ENCODE measurements at places on chromosomes 2 and 18.

- no peak for DNase-seq
Measured at GRCh38 chr18:79986726-79987125, 1.6 kb downstream of the TXNL4A start.

- no peak for DNase-seq
Measured at GRCh38 chr2:219789476-219789875, 162.0 kb downstream of the SLC4A3 start.

DNA sequence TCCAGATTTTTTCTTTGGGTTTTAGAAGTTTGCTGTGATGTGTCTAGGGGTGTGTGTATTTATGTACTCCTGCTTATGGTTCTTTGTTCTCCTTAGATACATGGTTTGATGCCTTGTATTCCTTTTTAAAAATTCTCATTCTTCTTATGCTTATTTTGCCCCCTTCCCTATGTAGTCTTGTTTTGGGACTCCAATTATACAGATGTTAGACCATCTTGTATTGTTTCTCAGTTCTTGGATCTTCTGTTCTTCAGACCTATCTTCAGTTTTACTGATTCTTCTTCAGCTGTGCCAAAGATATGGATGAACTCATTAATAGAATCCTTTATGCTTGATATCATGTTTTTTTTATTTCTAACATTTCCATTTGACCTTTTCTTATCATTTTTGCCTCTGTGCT is 14.2 kb upstream of the MSL3B start:
- DNase-seq, result no peak

GRCh38 chr18:78939105-78939504 is 40.5 kb upstream of the SALL3 start:
- no peak for DNase-seq

DNA sequence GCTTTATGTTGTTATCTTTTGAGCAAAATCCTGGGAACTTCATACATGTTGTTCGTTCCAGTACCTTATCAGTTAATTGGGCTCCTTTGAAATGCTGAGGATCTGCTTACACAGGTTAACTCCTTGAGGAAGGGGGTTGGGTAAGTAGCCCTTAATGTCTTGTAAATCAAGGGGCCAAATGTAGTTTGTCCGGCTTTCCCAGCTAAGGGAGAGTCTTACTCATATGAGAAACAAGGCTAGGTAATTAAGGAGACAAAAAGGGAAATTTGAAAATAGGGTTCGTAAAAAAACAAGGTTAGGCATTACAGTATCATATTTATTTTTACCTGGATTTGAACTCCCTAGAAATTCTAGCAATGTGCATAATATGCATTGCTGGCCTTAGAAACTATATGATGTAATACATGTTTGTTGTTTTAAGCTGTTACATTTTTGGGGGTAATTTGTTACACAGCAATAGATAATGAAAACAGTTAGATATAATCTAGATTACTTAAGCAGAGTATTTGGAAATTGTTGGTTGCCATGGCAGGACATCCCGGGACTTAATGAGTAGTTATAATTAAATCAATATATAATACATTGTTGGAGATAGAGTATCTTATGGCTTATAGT is 30.9 kb upstream of the RNF149 start:
- no peak for DNase-seq

DNA sequence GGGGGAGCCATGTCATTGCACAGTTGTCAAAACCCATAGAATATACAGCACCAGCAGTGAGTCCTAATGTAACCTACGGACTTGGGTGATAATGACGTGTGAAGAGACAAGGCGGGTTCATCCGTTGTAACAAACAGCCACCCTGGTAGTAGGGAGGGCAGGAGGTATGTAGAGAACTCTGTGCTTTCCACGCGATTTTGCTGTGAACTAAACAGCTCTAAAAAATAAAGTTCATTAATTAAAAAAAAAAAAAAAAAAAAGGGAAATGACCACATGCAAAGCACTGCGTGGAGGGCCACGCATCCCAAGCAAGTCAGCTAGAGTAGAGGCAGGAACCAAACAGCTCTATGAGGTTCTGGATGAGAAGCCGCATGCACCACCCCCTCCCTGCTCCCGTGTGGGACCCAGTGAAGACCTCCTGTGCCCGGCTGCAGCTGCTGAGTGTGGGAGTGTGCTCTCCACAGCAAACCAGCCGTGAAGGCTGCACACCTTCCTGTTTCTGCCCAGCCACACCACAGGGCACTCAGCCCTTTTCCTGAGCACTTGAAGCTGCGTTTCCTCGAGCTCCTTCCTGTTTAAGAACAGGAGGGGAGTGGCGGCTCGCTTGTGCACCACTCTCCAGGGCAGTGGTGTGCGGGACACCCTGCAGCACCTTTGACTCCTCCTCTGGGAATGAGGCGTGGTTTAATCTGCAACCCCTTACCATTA is 65.6 kb downstream of the ODC1 start:
- DNase-seq, result peak; percentile 6

GRCh38 chr2:8436585-8436984 is 245.3 kb upstream of the ID2 start:
- DNase-seq, result no peak

Data from activated CD4-positive, alpha-beta T cell treated with anti-CD3 and anti-CD28 coated beads for 24 hours (primary cell).